A549 (cell line): ENCODE measurements at places on chromosomes 7 and 10. TPM values are rescaled to one million over a fixed set of nuclear protein-coding genes. Genes with fewer than 3 reads are reported as not detected.

Gene PNLIPRP3
- polyA plus RNA-seq: not detected in 3 replicates

Gene CAPZA2
- 144 to 151 TPM (median 151 TPM) in 3 replicates for polyA plus RNA-seq

Gene SFTPD
- polyA plus RNA-seq: 0.17 to 0.40 TPM (median 0.25 TPM) in 3 replicates

Gene TRUB1
- polyA plus RNA-seq: 19.5 to 19.9 TPM (median 19.6 TPM) in 3 replicates

Gene CNPY1
- polyA plus RNA-seq: not detected in 3 replicates

Gene KLF14
- 0.03 TPM in 2 of 3 replicates, not detected in the other for polyA plus RNA-seq

Gene OPN1SW
- not detected in 3 replicates for polyA plus RNA-seq

Gene AOC1
- polyA plus RNA-seq: not detected in 3 replicates

Gene H2BK1
- not detected in 3 replicates for polyA plus RNA-seq
